RCC 7860 (cell line): ENCODE measurements at places on chromosomes 5 and 9.

DNA sequence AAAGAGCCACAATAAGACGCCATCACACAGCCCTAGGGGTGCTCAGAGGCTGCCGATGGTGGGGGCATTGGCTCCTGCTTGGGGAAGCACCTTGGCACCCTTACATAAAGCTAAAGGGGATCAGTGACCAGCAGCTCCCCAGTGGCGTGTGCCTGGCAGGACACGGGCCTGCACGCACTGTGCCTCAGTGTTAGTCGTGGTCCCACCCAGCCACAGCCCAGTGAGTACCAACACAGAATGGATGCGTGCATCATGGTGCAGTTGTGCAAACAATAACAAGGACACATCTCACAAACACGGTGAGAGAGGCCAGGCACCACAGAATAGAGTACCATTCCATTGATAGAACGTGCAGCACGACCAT lies 103.2 kb downstream of the WNK2 start:
- no peak for DNase-seq

- no peak for DNase-seq
Measured at GRCh38 chr5:52997424-52997823, 8.3 kb downstream of the ITGA2 start.

DNA sequence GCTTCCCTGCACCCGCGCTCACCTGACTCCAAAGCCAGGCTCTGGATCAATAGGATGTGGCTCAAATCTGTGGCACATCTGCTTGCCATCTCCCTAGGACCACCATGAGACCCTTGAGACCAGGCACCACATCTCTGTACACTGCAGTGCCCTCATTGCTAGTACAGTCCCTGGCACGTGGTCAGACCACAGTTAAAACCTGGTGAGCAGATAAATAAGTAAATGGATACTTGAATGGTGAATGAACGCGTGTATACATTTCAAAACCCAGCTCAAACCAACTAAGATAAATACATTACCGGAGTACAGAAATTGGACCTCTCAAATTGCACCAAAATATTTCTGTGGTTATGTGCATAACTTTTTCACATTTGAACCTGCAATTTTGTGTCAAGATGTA lies 221.2 kb upstream of the IRX4 start:
- DNase-seq: no peak

GRCh38 chr9:130862217-130862616 lies 27.2 kb downstream of the ABL1 start:
- DNase-seq: no peak

GRCh38 chr9:34457266-34458012 lies 931 bp downstream of the FAM219A start:
- DNase-seq: peak; percentile 56

DNA sequence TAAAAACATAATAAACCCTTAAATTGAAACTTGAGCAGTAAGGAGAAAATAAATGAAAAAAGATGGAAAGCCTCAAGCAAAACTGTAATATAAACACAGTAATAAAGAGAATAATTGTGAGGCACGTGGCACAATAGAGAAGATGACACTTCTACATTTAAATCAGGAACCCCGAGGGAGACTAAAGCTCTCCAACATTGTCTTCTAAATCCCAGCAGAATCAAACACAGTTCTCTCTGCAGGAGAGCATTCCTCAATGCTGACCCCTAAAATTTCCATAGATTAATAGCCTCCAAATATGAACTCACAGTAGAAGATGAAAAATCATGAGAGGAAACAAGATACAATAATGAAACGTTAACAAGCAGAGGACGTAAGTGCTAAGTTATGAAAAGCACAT lies 721.2 kb upstream of the COX7C start:
- DNase-seq: no peak

GRCh38 chr5:91381774-91382359 lies 1.2 kb downstream of the ARRDC3 start:
- DNase-seq: peak; percentile 51

- DNase-seq: no peak
Measured at GRCh38 chr5:79803007-79803406, 113.4 kb downstream of the CMYA5 start.

DNA sequence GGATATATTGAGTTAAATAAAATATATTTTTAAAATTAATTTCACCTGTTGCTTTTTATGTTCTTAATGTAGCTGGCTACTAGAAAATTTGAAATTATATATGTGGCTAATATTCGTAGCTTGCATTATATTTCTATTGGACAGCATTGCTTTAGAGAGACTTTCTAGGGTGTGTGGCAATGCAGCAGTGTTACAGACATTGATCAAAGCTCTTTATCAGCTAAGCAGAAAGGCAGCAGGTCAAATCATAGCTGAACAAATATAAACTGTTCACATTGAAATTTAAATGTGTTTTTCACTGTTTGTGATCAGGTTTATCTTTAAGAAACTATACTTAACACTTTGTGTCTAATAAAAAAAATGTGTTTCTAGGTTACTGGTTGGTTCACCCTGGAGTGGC lies 52.6 kb downstream of the ITGA2 start:
- DNase-seq: no peak

- DNase-seq: no peak
Measured at GRCh38 chr5:163552536-163552935, 47.1 kb downstream of the MAT2B start.

DNA sequence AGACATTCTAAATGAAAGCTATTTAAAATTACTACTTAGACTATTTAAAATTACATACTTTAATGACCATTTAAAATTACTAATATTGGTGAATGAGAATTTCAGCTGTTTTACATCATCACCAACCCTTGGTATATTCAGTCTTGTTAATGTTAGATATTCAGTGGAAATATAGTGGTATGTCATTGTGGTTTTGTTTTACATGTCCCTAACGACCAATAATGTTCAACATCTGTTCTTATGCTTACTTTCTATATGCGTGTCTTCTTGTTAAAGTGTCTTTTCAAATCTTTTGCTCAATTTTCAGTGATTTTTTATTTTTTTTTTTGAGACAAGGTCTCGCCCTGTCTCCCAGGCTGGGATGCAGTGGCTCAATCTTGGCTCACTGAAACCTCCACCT lies 279.3 kb upstream of the TARS1 start:
- no peak for DNase-seq

GRCh38 chr5:93607367-93608258 lies 24.6 kb downstream of the NR2F1 start:
- no peak for DNase-seq

- DNase-seq: no peak
Measured at GRCh38 chr9:86626802-86627201, 272.6 kb upstream of the TUT7 start.

DNA sequence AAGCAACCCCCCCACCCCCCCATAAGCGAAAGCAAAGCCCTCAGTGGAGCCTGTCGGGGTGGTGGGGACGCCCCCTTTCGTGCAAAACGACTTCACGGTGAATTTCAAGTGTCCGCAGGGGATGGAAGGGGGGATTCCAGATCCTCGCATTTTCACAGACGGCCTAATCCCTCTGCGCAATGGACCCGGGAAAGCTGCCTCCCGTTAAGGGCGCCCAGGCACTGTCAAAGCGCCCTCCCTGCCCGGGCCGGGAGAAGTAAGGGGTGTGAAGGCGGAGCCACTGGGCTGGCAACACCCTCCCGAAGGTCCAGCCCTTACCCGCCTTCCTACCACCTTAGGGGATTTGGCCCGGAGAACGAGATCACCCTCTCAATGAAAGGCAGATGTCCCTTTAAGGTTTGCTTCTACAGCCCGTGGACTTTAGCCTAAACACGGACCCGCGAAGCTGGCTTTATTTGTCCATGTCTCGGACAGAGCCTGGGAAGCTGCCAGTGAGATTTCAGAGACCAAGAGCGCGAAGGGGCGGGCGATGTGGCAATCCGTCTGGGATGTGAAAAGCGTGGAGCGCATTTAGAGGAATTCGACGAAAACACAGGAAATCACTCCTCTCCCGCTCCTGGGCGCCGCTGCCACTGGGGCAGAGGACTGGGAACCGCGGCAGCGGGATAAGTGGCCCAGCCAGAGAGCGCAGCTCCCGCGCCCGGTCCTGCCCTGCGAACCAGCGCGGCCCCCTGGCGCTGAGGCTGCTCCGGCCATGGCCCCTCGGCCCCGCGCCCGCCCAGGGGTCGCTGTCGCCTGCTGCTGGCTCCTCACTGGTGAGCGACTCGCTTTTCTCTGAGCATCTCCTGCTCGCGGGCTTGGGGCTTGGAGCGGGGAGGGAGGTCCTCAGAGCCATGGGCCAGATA lies at the start of the genes ITGA1 and PELO:
ITGA1 (plus strand) TSS at position 317 of the 905 bp plus-strand sequence; CDS start at position 755, 438 bp downstream.
PELO (plus strand) TSS at position 317 of the 905 bp plus-strand sequence. CDS start 12,479 bp downstream, outside the sequence.
- peak; percentile 21 for DNase-seq

- DNase-seq: no peak
Measured at GRCh38 chr5:149740341-149740740, 10.2 kb downstream of the PPARGC1B start.

DNA sequence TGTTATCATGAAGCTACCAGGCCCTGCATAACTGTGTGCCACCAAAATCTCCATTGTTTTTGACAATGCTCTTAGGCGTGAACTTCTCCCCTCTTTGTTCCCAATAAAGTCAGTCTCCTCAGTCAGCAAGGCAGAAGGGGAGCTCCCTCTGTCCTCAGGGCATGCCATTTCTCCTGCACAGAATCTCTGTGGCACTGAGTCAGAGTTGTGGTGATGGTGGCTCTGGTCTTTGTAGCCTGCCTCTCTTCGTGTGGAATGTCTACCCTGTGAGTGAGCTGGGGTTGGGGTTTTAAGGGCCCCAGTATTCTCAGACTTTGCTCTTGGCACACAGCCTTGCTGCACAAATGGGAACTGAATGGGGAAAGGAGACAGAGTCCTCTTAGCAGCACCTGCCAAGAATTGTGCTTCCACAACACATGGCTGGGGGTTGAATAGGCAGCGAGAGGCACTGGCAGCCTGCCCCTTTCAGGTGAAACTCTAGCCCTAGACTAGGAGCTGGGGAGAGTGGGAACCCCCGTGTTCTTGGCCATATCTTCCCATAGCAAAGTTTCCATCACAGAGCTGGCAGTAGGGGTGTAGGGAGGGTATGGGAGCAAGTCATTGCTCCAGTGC lies 146.6 kb downstream of the SH3GL2 start:
- DNase-seq: no peak

GRCh38 chr5:76427206-76428140 lies 24.4 kb downstream of the IQGAP2 start:
- no peak for DNase-seq

DNA sequence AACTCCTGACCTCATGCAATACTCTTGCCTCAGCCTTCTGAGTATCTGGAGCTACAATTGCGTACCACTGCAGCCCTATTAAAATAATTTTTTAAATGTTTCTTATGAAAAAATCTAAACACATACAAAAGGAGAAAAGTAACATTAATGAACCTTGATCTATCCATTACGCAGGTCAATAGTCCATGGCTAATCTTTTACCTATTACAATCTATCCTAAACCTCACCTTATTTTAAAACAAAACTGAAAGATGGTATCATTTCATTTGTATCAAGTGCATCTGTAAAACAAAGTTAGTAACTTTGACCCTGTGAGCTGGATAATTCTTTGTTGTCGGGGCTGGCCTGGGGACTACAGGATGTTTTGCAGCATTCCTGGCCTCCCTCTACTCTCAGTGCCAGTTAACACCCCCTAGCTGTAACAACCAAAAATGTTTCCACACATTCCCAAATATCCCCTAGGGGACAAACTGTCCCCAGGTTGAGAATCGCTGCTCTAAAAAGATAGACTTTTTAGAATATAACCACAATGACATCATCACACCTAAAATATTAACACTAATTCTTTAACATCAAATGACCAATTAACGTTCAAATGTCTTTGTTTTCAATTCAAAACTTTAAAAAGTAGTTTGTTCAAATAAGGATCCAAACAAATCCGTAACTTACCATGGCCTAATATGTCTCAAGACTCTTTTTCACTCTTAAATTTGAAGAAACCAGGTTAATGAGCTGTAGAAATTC lies 54.8 kb downstream of the RNF38 start:
- DNase-seq: no peak

- peak; percentile 52 for DNase-seq
Measured at GRCh38 chr5:157761690-157762621, 18.4 kb downstream of the LSM11 start.

- no peak for DNase-seq
Measured at GRCh38 chr5:179738742-179739141, 6.1 kb downstream of the MAML1 start.
